ENCODE measurements at places on chromosomes 13 and 19. TPM values are rescaled to one million over a fixed set of nuclear protein-coding genes. Genes with fewer than 3 reads are reported as not detected.

DNA sequence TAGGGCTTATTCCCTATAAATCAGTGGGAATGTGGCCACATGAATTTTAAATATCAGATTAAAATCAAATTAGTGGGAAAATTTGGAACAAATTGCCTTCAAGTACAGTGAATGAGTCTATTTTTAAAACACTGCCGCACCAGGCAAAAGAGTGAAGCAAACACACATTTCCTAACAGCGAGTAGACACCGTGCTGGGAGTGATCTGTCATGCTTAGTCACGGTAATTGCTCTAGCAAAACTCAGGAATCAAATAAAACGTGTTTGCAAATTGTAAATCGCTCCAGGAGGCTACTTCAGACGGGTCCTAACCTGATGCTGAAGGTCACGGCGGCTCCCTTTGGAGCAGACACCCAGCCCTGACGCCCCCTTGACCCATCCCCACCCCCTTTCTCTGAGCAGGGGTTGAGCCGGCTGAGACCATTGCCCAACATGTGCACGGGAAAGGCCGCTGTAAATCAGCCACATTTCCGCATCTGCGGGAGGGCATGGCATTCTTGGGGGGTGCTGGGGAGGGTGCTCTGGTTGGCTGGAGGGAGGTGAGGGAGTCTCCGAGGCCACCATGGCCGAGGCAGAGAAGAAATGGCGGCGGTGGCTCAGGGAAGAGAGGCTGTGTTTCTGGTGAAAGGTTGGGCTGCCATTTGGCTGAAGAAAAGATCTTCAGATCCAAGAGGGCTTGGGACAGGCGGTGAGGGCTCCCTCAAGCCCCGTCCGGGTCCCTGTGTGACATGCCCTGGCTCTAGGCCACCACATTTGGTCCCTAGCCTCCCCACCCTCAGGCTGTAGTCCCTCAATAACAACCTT, 8.9 kb downstream of the CEBPA start:
- DNase-seq: peak; percentile 73

GRCh38 chr19:30224689-30225606, 147.2 kb upstream of the ZNF536 start:
- DNase-seq: peak; percentile 75

TMPRSS9 gene
- 0.20 TPM for total RNA-seq

DNA sequence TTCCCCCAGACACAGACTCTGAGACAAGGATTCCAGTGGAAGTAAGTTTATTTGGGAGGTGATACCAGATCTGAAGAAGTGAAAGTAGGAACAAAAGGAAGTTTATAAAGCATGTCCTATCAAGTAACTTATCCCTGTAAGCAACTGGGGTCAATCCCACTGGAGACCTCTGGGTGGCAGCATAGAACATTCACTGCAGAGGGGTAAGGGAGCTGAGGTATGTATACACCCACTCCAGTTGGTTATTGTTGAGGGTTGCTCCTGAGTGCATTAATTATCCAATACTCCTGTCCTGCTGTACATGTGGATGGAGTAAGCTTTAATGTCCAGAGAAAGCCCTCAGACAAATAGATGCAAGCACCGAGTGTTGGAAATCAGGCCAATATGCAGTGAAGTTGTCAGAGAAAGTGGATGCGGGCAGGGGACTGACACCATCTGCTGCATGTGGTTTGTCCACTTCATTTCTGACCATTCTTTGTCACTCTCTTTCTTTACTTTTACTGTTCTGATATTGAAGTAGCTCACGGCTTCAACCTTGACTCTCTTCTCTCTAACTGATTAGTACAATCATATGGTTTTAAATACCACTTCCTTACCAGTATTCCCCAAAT, 46.7 kb downstream of the NOTCH3 start:
- no peak for DNase-seq

DNA sequence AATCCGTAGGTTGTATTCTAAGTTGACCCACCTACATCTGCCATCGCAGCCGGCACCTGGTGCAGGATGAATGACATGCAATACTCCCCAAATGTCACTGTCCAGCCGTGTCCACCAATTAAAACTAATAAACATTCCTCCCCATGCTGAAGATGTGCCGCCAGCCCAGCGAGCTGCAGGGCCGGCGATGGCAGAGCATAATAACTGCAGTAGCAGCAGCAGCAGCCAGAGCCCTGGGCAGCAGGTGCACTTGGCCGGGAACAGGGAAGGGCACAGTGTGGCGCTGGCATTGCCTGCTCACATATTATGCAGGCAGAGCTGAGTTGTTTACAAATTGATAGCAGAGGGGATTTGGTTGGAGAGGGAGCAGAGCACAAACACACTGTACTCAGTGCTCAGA, 754.9 kb downstream of the OLFM4 start:
- no peak for DNase-seq
